ENCODE measurements at places on chromosomes 16 and 17.

- no peak for DNase-seq
These were observed 163.9 kb downstream of the C16orf95 start for GRCh38 chr16:87153326-87153725.

GRCh38 chr17:48679385-48680096, 42.8 kb downstream of the PRAC1 start:
- no peak for DNase-seq

DNA sequence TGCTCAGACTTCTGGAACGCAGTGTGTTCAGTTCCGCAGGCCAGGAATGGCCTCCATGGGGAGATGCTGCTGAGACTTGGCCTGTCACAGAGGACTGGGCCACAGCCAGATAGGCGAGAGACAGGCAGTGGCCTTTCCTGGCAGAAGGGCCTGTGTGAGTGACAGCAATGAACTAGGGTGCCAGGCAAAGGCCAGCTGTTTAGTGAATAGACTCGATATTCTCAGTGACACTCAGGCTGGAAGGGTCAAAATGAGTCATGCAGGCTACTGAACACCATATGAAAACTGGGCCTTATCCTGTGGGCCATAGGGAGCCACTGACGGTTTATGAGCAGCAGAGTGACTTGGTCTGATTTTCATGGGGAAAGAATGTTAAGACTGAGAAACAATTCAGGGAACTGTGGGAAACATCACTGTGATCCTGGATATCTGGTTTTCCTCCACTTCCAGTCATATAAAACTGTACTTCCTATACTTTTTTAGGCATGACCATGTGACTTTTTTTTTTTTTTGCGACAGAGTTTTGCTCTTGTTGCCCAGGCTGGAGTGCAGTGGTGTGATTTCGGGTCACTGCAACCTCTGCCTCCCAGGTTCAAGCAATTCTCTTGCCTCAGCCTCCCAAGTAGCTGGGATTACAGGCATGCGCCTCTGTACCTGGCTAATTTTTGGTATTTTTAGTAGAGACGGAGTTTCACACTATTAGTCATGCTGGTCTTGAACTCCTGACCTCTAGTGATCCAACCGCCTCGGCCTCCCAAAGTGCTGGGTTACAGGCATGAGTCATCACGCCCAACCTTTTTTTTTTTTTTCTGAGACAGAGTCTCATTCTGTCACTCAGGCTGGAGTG, 5.2 kb upstream of the NUBP1 start:
- no peak for DNase-seq

DNA sequence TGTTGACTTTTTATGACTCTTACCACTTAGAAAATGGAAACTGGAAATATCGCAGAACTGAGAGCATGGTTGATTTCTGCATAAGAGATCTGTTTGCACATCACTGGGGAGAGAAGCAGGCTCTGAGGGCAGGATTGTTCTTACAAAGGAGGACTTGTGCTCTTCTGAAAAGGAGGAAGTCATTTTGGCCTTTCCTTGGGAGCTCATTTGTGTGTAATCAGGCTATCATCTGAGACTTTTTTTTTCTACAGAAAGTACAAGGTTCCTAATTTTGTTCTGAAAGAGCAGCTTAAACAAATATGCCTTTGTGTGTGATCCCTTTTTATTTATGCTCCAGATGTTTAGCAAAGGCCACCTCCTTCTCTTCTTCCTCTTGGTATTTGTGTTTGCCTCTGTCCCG, 145.7 kb upstream of the CACNG5 start:
- no peak for DNase-seq

GRCh38 chr17:77453613-77454241, 313.0 kb downstream of the SEC14L1 start:
- peak; percentile 69 for DNase-seq

- no peak for DNase-seq
These were observed 443.2 kb downstream of the XYLT1 start for GRCh38 chr16:17027488-17028129.
